ENCODE measurements at places on chromosomes 7 and 10.

- peak; percentile 17 for DNase-seq
Measured at GRCh38 chr10:123380491-123381085, 226.4 kb downstream of the BUB3 start.

GRCh38 chr10:35372329-35372728 lies 36.0 kb downstream of the CCNY start:
- peak; percentile 15 for DNase-seq

DNA sequence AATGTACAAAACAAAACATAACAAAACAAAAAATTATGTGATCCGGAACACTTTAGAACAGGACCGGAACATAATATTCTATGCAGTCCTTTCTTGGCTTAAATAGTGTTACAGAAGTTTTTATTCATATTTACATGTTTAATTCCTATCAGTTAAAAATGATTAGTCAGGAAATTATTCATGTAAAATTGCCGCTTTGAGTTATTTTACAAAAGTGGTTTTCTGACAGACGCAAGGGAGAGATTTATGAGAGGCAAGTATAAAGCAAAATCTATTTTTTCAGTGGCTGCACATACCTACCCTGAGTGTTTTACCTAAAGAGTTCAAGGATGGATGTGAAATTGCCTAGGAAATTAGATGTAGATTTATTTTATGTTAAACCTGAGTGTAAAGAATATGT lies 230.7 kb upstream of the DKK1 start:
- DNase-seq = no peak

- DNase-seq = no peak
Measured at GRCh38 chr7:143227806-143228205, 6.0 kb downstream of the TAS2R40 start.

DNA sequence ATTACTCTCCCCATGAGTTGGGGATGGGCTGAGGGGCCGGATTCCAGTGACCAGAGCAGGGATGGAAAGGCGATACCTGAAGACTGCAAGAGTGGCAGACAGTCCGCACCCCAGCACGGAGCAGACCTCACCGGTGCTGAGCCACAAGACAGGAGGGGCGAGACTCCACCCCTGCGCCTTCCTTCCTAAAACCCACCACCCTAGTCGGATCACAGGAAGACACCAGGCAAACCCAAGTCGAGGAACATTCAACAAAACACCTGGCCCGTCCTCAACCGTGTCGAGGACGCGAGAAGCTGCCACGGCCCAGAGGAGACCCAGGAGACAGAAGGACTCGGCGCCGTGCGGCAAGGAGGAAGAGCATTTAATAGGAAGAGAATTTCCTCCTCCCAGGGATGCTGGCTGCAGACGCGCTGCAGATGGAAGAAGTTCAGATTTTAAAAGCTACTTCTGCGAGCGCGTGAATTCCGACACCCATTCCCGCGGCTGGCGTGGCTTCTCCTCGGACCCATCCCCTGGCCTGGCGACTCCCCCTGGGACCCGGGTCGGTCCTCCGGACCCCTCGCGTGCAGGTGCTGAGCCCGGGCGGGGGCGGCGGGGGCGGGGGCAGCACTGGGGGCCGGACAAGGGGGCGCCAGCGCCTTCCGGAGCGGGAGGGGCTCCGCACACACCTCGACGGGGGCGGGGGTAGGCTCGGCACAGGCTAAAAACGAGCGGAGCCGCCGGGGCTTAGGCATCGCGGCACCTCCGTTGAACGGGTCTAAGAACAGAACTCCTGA lies 563 bp upstream of the UTF1 start:
- no peak for DNase-seq

DNA sequence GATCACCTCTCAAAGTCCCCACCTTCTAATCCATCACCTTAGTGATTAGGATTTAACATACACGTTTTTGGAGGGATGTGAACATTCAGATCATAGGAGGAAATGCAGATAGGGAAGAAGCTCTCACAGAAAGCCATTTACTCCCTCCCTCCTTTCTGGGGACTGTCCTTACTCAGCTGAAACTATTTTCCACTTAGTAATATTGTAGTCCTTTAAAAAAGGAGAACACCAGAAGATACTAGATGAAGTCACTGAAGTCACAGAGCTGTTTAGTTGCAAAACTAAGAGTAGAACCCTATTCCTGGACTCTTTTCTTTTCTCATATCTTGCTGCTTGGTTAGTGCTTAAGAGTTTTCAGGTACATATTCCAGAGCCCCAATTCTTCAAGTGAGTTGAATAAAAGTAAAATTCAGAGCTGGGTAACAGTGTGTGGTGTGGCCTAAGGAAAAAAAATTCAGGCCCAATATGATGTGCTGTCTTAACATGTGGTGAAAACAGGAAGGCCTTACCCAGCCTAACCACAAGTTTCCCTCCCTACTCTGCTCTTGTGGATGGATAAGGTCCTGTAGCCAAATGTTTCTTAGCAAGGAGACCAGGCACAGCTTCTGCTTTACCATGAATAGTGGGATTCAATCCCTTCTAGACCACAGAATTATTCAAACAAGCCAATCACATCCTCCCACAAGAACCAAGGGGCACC lies 135.7 kb downstream of the INHBA start:
- no peak for DNase-seq

DNA sequence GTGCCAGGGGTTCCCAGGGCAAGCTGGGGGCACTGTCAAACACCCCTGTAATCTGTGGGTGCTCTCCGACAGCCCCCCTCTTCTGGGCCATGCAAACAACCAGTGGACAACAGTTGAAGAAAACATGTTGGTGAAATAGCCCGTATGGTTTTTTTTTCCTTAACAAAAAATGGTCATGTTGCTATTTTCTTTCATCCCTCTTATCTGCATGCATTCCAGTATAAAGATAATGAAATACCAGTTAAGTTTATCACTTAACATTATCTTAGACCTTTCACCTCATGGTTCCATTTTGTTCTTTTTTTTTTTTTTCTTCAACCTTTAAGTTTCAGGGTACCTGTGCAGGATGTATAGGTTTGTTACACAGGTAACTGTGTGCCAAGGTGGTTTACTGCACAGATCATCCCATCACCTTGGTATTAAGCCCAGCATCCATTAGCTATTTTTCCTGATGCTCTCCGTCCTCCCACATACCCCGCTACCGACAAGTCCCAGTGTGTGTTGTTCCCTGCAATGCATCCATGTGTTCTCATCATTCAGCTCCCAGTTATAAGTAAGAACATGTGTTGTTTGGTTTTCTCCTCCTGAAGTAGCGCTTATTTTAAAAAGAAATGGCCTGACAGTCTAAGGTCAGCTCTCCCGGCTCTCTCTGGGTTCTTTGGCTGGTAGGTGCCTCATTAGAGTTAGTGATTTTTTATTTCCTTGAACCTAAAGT lies 110.1 kb downstream of the NRP1 start:
- no peak for DNase-seq

DNA sequence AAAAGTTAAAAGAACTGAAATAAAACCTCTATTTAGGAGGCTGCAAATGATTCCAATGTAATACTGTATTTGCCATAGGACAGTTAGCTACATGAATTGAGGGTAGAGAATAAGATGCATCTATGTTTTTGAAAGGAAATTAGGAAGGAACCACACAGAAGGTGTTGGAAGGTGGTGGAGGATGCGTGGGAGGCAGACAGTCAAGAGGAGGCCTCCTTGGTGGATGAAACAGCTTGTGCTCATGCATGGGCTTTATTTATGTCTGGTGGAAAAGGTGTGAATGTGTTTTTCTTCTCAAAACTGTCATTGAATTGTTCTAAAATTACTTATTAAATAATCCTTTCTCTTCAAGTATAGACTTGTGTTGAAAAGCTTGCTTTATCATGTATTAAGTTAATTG lies 314.4 kb upstream of the NPSR1 start:
- no peak for DNase-seq

DNA sequence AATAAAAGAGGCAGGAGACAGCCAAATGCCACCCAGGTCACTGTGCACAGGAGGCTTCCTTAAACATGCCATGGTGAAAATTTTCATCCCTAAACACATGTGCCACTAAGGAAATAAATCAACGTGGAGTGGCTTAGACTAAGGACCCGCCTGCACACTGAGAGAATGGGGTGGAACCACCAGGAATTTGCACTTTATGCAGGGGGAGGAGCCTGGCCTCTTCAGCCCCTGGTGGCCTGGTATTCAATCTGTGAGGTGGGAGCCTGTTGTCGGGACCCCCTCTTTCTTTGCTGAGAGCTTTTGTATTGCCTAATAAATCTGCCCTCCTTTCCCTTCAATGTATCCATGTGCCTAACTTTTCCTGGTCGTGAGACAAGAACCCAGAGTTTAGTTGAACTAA lies 204.6 kb upstream of the NRP1 start:
- DNase-seq = no peak

DNA sequence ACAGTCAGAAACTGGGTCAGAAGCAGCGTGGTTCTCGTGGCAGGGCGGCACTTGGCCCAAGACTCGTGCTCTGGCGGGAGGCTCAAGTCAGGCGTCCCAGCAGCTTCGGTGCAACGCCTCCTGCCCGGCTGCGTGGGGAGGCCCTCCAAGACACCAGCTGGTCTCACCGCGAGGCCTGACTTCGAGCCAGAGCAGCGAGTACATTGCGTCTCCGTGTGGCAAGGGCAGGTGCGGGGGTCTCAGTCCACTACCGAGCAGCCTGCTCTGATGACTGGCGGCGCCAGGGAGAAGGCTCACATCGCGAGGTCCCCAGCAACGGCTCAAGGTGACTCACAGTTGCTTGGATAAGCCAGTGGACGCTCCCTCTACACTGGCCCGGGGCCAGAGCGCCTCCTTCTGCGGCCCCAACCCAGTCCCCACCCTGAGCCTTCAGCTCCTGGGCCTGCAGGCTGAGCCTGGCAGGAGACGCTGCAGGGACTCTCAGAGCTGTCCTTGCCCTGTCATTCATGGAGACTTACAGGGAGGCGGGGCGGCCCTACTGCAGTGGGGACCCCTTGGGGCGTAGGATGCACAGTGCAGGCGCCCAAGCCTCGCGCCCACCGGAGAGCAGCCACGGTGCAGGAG lies 41.9 kb upstream of the PRKAR1B start:
- DNase-seq = no peak

GRCh38 chr10:90732581-90732980 lies 125.3 kb downstream of the HTR7 start:
- no peak for DNase-seq

DNA sequence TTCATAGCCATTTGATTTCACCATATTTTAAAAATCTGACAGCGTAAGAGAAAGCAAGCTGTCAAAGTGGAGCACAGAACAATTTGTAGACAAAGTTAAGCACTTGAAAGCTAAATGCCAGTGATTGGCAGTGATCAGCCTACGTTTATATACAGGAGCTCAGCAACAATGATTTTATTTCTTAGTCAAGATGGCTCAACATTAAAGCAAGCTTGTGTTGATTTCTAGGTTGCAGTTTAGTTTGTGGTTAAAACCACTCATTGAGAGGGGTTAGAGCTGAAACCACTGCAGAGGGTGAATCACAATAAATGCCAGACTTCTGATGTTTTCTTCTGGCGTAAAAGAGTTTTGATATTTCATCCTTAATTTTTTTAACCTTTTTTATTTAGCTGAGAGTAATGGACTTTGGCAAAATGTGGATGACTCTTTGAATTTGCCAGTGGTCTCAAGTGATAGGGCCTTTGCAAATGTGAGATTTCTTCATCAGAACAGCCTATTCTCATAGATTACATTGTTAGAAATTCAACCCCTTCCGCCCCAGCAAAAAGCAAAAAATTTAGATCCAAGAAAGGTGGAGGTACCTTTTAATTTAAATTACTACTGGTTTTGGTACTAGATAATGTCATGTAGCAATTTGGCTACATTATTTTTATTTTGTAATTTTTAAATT lies 73.8 kb downstream of the SHOC2 start:
- peak; percentile 83 for DNase-seq

- DNase-seq = no peak
Measured at GRCh38 chr7:73909051-73909941, 48.3 kb downstream of the TMEM270 start.

- peak; percentile 55 for DNase-seq
Measured at GRCh38 chr7:131501422-131501821, 55.0 kb downstream of the PODXL start.

DNA sequence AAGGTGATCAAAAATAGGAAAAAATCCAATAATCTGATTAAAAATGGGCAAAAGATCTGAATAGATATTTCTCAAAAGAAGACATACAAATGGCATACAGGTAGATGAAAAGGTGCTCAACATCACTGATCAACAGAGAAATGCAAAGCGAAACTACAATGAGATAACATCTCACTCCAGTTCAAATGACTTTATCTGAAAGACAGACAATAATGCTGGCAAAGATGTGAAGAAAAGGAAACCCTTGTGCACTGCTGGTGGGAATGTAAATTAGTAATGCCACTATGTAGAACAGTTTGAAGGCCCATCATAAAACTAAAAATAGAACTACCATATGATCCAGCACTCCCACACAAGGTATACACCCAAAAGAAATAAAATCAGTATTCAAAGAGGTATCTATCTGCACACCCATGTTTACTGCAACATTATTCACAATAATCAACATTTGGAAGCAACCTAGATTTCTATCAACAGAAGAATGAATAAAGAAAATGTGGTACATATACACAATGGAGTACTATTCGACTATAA lies 85.0 kb downstream of the LRRN3 start:
- DNase-seq = no peak

DNA sequence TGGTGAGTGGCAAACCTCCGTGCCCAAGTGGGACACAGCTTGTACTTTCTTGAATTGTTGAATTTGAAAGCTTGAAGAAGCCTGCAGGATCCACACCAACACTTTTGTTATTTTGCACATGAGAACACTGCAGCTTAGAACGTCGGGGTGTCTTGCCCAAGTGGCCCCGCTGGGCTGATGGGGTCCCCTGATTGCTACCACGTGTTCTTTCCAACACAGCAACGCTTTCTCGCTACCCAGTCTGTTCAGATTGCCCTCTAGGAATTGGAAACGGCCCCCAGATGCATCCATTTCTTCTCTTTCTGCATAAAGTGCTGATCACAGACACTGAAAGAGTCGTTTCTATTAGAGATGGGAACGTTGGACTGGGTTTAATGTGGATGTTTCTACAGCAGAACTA lies 268.5 kb downstream of the ADARB2 start:
- DNase-seq = no peak

DNA sequence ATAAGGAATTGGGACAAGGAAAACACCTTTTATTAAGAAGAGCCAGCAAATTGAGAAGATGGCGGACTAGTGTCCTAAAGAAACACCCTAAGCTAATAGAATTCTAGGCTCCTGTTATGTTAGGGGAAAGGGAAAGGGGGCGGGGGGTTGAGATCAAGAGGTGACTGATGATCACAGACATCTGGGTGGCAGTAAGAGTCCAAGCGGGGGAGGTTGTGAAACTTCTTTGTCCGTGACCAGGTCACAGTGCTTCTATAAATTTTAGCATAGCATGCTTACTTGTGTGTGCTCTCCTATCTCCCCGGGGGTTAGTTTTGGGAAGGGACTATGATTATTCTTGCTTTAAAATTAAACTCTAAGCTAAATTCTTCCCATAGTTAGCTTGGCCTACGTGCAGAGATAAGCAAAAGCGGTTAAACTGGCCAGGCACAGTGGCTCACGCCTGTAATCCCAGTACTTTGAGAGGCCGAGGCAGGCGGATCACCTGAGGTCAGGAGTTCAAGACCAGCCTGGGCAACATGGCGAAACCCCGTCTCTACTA lies 262.1 kb downstream of the SKIDA1 start:
- no peak for DNase-seq

- DNase-seq = no peak
Measured at GRCh38 chr10:102202386-102202785, 23.7 kb upstream of the ELOVL3 start.
